ENCODE measurements at places on chromosomes 5 and 9.

GRCh38 chr9:1051584-1052275 is 1.6 kb downstream of the DMRT2 start:
- peak; percentile 31 for DNase-seq

GRCh38 chr9:99366183-99366582 is 144.1 kb downstream of the SEC61B start:
- no peak for DNase-seq

GRCh38 chr9:97545486-97545885 is 44.0 kb downstream of the TMOD1 start:
- no peak for DNase-seq

- DNase-seq, result no peak
These were observed 13.7 kb downstream of the BRD3 start for GRCh38 chr9:134053941-134054761.

- no peak for DNase-seq
These were observed 315.7 kb downstream of the MAT2B start for GRCh38 chr5:163821142-163821541.

GRCh38 chr5:136128481-136128880 is 4.2 kb upstream of the SMAD5 start:
- no peak for DNase-seq

All from stimulated activated CD8-positive, alpha-beta memory T cell treated with anti-CD3 and anti-CD28 coated beads, Interleukin-15, amount 100 ng/mL, for 48 hours (primary cell).